CD4-positive, CD25-positive, alpha-beta regulatory T cell (primary cell): ENCODE measurements at places on chromosomes 1 and 21. TPM values are rescaled to one million over a fixed set of nuclear protein-coding genes. Genes with fewer than 3 reads are reported as not detected.
A peak's percentile ranks its signal among the peaks of the same experiment; 100 is the strongest.

Gene EPHA8
- not detected for polyA plus RNA-seq

Gene HOOK1
- polyA plus RNA-seq = 7.8 TPM

Gene SERPINC1
- not detected for polyA plus RNA-seq

Gene NR1I3
- 0.21 TPM for polyA plus RNA-seq

Gene KIF26B
- not detected for polyA plus RNA-seq

Gene SUSD4
- polyA plus RNA-seq = 6.5 TPM

Gene ARID4B
- polyA plus RNA-seq = 53.6 TPM

GRCh38 chr21:34885125-34885524, 164.0 kb downstream of the RUNX1 start:
- peaks cover 8% of the 10 kb centered on the region for H3K36me3 ChIP-seq
- peaks cover 63% of the 10 kb centered on the region for H3K4me1 ChIP-seq
- H3K27me3 ChIP-seq = no peaks in the 10 kb centered on the region
- no peak for DNase-seq
- H3K4me3 ChIP-seq = peak overlapping the region; percentile 85
- H3K27ac ChIP-seq = peak overlapping the region; percentile 67

- no peak overlapping the region for H3K4me3 ChIP-seq
- peaks cover 13% of the 10 kb centered on the region for H3K27me3 ChIP-seq
- H3K4me1 ChIP-seq = no peaks in the 10 kb centered on the region
- H3K27ac ChIP-seq = no peak overlapping the region
- H3K36me3 ChIP-seq = no peaks in the 10 kb centered on the region
Measured at GRCh38 chr1:26986658-26987057, 6.8 kb upstream of the TRNP1 start.

GRCh38 chr1:3031401-3032221, 10.3 kb downstream of the ACTRT2 start:
- H3K4me1 ChIP-seq = peaks cover 5% of the 10 kb centered on the region
- no peak overlapping the region for H3K27ac ChIP-seq
- DNase-seq = no peak
- no peaks in the 10 kb centered on the region for H3K36me3 ChIP-seq
- H3K27me3 ChIP-seq = no peaks in the 10 kb centered on the region
- no peak overlapping the region for H3K4me3 ChIP-seq

DNA sequence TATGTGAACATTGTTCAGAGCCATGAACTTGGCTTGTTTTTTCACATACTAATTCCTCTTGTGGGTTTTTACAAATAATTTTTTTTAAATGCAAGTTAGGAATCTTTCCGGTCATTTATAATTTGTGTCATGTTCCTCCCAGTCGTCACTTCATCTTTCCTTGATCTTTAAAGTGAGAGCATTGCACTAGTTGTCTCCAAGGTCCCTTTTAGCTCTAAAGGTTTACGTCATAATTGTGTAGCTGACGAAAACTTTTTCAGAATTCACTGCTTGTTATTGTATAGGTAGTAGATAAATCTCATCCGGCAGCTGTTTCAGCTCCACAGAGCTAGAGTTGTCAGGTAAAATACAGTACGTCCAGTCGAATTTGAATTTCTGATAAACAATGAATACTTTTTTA, 33.6 kb downstream of the SOAT1 start:
- H3K27me3 ChIP-seq = no peaks in the 10 kb centered on the region
- H3K4me3 ChIP-seq = no peak overlapping the region
- H3K27ac ChIP-seq = no peak overlapping the region
- no peaks in the 10 kb centered on the region for H3K4me1 ChIP-seq
- H3K36me3 ChIP-seq = peaks cover 33% of the 10 kb centered on the region
- no peak for DNase-seq

DNA sequence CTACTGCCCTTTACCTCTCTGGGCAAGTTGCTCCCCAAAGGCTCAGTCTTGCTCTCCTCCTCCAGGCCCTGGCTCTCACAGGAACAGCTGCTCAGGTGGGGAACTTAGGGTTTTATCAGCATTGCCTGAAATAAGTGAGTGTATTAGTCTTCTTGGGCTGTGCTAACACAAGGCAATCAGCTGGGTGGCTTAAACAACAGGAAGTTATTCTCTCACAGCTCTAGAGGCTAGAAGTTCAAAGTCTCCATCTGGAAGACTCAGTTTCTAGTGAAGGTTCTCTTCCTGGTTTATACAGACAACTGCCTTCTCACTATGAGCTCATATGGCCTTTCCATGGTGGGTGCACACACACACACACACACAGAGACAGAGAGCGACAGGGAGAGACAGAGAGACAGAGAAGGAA, 2.8 kb upstream of the CD1C start:
- no peak overlapping the region for H3K4me3 ChIP-seq
- H3K27ac ChIP-seq = no peak overlapping the region
- H3K27me3 ChIP-seq = peaks cover 24% of the 10 kb centered on the region
- no peaks in the 10 kb centered on the region for H3K4me1 ChIP-seq
- no peaks in the 10 kb centered on the region for H3K36me3 ChIP-seq
- DNase-seq = no peak

DNA sequence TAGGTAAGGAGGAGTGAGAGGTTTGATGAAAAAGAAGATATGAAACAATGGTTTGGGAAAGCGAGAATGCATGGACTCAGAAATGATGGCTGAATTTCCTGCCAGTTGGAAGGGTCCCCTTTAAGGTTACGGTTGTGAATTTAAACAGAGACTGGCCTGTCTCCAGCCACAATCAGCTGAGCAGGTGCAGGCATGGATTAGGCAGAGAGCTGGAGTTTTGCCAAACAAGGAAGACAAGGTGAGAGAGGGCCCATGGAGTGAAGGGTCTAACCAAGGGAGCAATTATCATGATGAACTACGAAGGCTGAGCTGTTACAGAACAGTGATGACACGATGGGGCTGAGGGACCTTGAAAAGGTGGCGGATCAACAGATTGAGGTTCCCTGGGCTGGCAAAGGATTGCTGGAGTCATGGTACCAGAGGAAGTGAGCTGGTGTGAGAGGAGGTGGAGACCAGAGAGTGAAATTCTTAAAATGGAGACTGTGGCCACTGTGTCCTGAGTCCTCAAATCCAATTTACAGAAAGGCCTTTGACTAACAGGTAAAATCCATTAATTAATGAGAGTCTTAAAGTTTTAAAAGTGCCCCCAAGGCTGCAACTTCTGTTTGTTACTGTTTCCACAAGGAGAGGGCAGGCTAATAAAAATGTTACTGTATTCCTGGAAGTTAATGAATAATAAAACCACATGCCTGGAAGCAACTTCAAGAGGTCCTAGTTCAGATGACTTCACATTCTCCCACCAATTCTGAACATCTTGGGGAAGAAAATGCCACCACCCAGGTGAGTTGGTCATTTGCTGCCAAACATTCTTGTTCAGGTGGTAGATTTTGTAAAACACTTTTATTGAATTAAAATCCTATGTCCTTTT, 41.5 kb downstream of the LHX9 start:
- H3K27ac ChIP-seq = no peak overlapping the region
- H3K4me3 ChIP-seq = no peak overlapping the region

DNA sequence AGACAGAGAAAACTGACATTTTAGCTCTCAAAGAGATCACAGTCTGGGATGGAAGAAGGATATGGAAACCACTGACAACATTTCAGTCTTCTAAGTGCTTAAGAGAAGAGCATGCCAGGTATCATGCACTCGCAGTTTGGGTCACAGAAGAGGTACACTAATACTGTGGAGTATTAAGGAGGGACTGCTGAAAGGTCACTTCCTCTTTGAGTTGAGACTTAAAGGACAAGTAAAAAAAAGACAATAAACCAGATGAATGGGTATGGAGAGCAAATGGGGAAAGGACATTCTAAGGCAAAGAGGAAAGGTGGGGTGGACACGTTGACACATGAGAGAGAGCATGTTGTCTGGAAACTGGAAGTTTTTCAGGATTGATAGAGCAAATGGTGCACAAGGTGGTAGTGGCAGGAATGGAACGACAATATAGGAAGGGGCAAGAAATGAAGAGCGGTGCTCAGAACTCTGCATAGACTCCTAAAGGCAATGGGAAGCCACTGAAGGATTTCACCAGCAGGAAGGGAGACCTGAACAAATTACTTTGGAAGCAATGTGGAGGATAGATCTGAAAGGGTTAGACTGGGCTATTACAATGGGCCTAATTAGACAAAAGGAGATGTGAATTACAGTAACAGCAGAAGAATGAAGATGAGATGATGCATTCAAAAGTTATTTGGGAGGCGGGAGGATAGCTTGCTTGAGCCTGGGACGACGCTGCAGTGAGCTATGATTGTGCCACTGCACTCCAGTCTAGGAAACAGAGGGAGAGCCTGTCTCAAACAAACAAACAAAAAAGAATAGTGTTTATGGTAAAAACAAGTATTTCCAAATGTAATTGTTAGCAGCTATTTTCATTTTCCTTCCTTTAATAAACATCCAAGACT, 11.1 kb downstream of the DIPK1A start:
- DNase-seq = no peak
- H3K36me3 ChIP-seq = peaks cover 2% of the 10 kb centered on the region
- H3K27me3 ChIP-seq = no peaks in the 10 kb centered on the region
- H3K4me3 ChIP-seq = peak overlapping the region; percentile 65

GRCh38 chr1:234958706-234959657, 169.7 kb downstream of the TOMM20 start:
- no peak overlapping the region for H3K27ac ChIP-seq
- H3K4me1 ChIP-seq = peaks cover 50% of the 10 kb centered on the region
- H3K27me3 ChIP-seq = no peaks in the 10 kb centered on the region
- no peak for DNase-seq
- no peaks in the 10 kb centered on the region for H3K36me3 ChIP-seq

DNA sequence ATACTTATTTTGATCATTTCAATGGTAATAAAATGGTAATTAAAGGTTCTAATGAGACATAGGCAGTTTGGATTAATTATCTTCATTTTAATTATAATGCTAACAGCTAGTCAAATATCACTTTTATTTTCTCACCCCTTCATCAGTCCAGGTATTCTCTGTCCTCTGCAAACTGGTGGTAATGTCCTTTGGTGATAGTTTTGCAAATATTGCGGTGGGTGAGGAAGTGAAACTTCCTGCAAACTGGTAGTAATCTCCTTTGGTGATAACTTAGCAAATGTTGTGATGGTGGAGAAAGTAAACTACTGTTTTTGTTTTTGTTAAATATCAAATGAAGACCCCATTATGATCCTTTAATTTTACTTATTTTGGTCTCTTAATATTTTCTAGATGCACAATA, 209.0 kb downstream of the AMY1C start:
- no peak overlapping the region for H3K27ac ChIP-seq
- H3K27me3 ChIP-seq = no peaks in the 10 kb centered on the region
- H3K4me3 ChIP-seq = no peak overlapping the region
- DNase-seq = no peak
- H3K4me1 ChIP-seq = no peaks in the 10 kb centered on the region
- no peaks in the 10 kb centered on the region for H3K36me3 ChIP-seq

DNA sequence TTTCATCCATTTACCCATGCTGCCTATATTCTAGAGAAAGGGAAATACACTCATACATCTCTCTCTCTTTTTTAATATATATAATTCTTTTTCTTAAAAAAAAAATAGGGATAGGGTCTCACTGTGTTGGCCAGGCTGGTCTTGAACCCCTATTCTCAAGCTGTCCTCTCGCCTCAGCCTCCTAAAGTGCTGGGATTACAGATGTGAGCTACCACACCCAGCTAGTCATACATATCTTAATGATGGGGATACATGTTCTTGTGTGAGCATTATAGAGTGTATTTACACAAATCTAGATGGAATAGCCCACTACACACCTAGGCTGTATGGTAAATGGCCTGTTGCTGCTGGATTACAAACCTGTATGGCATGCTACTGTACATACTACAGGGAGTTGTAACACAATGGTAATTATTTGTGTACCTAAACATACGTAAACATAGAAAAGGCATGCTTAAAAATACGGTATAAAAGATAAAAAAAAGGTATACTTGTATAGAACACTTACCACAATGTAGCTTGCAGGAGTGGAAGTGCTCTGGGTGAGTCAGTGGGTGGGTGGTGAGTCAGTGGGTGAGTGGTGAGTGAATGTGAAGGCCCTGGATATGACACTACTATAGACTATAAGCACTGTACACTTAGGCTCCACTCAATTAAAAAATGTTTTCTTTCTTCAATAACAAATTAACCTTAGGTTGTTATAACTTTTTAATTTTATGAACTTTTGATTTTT, 72.9 kb downstream of the IVNS1ABP start:
- H3K36me3 ChIP-seq = no peaks in the 10 kb centered on the region
- no peaks in the 10 kb centered on the region for H3K27me3 ChIP-seq
- peak; percentile 33 for DNase-seq

- H3K36me3 ChIP-seq = no peaks in the 10 kb centered on the region
- no peak overlapping the region for H3K27ac ChIP-seq
- DNase-seq = no peak
- H3K27me3 ChIP-seq = no peaks in the 10 kb centered on the region
- H3K4me3 ChIP-seq = no peak overlapping the region
- H3K4me1 ChIP-seq = no peaks in the 10 kb centered on the region
Measured at GRCh38 chr1:191760016-191760415, 398.2 kb upstream of the RGS18 start.

DNA sequence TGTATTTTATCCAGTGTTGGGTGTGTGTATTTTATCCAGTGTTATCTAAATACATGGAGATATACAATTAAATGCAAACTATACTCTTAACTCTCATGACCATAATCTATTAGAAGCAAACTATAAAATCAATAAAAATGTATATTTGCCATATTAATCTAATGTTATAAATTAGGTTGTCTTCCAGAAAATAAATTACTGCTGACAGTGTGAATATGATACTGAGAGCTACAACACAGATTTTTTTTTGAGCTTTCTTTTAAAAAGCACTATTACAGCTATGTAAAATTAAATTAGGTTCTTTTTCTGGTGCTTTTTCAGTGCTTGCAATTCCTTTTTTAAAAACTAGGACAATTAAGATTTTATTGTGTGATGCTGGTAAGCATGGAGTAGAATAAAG, 19.0 kb upstream of the GPR52 start:
- no peak overlapping the region for H3K4me3 ChIP-seq
- no peak for DNase-seq
- H3K27ac ChIP-seq = no peak overlapping the region
- no peaks in the 10 kb centered on the region for H3K27me3 ChIP-seq
- no peaks in the 10 kb centered on the region for H3K4me1 ChIP-seq

- no peaks in the 10 kb centered on the region for H3K27me3 ChIP-seq
- no peak overlapping the region for H3K4me3 ChIP-seq
- H3K36me3 ChIP-seq = no peaks in the 10 kb centered on the region
- H3K27ac ChIP-seq = no peak overlapping the region
Measured at GRCh38 chr1:151934048-151934493, 24.8 kb upstream of the THEM4 start.

DNA sequence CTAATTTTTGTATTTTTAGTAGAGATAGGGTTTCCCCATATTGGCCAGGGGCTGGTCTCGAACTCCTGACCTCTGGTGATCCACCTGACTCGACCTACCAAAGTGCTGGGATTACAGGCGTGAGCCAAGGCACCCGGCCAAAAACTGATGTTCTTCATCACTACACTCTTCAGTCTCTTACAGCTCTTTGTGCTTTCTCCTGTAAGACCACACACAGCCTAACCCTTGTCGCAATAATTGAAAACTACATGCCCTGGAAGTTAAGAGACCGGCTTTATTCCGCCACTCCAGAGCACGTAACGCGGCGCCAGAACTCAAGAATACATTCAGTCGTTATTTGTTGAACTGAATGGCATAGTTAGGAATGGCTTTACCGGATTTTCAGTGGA, 552 bp downstream of the GPATCH4 start:
- H3K4me3 ChIP-seq = peak overlapping the region; percentile 97
- peak overlapping the region; percentile 78 for H3K27ac ChIP-seq
- peaks cover 28% of the 10 kb centered on the region for H3K4me1 ChIP-seq
- H3K36me3 ChIP-seq = peaks cover 31% of the 10 kb centered on the region

GRCh38 chr1:91948501-91949355, 473 bp upstream of the BRDT start:
- peak; percentile 62 for DNase-seq
- H3K4me3 ChIP-seq = peak overlapping the region; percentile 68
- H3K27ac ChIP-seq = peak overlapping the region; percentile 60
- no peaks in the 10 kb centered on the region for H3K27me3 ChIP-seq
- peaks cover 9% of the 10 kb centered on the region for H3K4me1 ChIP-seq
- H3K36me3 ChIP-seq = no peaks in the 10 kb centered on the region
